ENCODE measurements at places on chromosomes 6 and 20.
A peak's percentile ranks its signal among the peaks of the same experiment; 100 is the strongest.

GRCh38 chr6:111552958-111553357 is 52.7 kb downstream of the TRAF3IP2 start:
- DNase-seq = peak; percentile 91

DNA sequence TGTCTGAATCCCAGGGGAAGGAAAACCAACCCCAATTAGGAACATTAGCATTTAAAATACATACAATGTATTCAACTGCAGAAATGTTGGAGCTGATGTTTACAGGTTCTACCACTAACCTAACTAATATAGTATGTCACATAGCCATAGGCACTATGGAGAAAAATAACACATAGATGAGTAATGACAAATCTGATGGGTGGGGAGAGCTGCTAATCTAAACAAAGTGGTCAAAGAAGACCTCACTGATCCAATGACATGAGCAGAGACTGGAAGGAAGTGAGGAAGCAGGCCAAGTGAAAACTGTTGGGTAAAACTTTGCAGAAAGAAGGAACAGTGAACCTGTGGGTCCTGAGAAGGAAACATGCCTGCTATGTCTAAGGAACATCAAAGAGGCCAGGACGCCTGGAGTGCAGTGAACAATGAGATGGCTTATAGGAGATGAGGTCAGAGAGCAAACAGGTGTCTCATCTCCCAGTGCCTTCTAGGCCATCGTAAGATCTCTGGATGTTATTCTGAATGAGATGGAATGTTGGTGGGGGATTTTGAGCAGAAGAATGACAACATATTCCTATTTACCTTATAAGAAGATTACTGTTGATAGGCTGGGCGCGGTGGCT is 135.7 kb downstream of the ALDH8A1 start:
- no peak for DNase-seq

GRCh38 chr6:159890201-159890600 is 587 bp upstream of the MAS1 start:
- DNase-seq = no peak

DNA sequence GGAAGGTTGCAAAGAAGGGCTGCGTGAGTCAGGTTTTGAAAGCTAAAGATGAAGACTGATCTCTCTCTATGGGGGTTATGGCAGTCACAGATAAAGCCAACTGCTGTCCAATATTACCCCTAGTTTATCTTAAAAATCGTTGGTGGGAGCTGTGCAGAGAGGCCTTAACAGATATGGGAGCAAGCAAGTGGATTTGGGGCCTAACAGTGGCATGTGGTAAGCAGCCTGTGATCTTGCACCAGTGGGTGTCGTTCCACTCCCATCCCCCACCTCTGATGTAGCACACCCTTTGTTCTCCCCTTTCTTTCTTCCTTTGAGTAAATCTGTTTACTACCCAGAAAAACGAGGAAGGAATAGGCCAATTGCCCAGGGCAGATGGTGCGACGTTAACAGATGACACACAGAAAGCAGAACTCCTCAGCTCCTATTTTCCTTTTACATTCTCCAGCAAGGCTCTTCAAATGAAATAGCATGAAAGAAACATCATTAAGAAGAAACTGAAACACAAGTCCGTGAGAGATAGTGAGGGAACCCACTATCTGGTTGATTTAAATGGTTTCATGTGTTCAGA is 274.1 kb upstream of the CITED2 start:
- peak; percentile 17 for DNase-seq

GRCh38 chr20:56358070-56358469 is 704 bp upstream of the FAM210B start:
- peak; percentile 2 for DNase-seq

- no peak for DNase-seq
Measured at GRCh38 chr6:133377219-133377618, 136.1 kb downstream of the EYA4 start.

DNA sequence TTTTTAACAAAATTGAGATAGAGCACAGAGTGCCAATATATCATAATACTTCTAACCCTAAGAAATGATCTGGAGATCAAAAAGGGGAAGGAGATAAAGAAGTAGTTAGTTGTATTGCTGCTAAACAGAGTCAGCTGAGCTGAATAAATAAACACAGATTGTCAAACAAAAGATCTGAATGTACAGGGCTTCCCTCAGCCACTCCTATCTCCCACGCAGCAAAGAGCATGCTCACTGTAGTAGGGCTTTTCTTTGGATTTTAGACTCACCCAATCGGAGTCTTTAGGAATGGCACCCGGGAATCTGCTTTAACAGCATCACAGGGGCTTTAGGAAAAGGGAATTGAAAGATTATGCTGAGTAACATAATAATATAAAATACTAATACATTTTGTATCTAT is 222.2 kb upstream of the STXBP5 start:
- peak; percentile 54 for DNase-seq

DNA sequence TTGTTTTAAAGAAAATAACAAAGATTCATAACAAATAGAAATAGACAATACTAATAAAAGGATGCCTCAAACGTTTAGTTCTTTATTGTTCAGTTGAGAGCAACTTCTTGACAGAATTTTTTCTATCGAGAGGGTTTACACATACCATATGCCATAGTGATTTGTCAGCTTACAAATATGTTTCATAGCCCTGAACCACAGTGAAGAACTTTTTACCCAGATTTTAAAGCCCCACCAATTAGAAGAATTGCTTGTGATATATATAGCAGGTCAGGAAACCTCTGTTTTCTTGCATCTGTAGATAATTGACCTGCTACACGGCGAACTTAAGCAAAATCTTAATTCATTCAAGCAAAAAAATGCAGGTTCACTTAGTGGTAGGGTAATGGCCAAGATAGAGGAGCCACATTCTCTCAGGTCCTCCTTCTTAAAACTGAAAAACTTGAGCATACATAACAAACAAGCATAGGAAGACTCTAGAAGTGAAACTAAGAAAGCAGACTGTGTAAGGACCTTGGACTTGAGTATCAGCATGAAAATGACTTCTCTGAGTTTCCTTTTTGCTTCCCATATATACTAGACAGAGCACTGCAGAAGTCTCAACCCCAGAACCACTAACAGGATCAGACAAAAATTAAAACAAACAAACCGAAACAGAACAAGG is 39.5 kb downstream of the CRISP1 start:
- DNase-seq = no peak

GRCh38 chr6:62391358-62391757 is 105.3 kb upstream of the KHDRBS2 start:
- DNase-seq = no peak

DNA sequence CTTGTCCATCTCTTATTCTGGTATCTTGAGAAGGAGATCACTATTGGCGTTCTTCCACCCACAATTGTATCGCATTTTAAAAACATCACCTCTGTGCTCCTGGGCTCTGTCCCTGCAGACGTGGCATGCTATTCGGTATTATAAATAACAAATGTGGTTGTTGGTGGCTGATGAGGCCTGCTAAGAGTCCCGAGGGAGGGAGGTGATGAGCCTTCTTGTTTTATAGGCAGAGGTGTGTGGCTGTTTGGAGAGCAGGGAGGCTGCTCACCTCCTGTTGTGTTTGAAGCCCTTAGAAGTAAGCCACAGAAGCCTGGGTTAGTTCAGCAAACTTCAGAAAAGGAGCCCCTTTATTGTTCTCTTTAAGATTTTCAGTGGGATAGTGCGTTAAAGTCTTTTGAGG is 15.6 kb downstream of the MANBAL start:
- DNase-seq = no peak

DNA sequence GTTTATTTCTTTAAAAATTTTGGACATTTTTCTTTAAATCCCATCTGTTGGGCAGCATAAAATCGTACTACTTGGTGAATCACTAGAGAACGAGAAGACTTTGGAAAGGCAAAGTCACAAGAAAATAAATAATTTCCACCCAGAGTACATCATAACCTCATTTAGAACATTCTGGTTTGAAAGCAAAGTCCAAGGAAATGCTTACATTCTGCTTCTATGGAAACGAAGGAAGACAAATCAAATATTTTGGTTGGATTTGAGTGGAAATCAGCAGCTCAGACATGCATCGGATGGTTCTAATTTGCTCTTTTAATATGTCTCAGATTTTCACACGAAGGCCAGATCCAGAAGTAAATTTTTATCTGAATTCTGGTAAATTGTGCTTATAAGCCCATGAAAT is 60.7 kb upstream of the LTV1 start:
- no peak for DNase-seq

DNA sequence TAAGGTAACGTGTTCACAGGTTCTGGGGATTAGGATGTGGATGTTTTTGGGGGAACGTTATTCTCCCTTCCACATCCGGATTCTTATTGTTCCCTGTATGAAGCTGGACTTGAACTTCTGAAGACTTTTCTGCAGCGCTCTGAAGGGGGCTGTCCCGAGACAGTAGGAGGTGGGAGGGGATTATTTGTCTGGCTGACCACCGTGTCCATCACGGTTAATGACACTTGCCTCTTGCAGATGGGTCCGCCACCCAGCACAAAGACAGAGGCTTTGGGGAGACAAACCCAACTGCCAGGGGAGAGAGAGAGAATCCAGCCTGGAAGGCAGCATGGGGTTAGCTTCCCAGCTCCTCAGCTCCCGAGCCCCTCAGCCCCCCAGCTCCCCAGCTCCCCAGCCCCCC is 16.7 kb downstream of the ZDHHC14 start:
- no peak for DNase-seq

DNA sequence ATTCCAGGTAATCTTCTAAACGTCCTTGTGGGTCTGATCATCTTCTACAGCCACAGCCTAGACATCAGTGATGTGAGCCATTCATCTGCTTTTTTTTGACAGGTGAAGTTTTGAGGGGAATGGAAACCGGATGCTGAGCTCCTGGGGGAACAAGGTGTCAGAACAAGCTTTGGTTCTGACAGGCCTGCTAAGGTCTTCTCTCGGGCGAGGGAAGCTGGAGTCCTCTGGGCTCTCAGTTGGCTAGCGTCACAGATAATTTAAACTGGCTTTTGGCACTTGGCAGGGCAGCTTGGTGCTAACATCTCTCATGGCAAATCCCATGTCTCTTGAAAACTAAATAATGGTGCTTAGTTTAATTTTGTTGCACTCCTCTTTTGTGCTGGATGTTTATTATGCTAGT is 8.4 kb upstream of the AIG1 start:
- no peak for DNase-seq

DNA sequence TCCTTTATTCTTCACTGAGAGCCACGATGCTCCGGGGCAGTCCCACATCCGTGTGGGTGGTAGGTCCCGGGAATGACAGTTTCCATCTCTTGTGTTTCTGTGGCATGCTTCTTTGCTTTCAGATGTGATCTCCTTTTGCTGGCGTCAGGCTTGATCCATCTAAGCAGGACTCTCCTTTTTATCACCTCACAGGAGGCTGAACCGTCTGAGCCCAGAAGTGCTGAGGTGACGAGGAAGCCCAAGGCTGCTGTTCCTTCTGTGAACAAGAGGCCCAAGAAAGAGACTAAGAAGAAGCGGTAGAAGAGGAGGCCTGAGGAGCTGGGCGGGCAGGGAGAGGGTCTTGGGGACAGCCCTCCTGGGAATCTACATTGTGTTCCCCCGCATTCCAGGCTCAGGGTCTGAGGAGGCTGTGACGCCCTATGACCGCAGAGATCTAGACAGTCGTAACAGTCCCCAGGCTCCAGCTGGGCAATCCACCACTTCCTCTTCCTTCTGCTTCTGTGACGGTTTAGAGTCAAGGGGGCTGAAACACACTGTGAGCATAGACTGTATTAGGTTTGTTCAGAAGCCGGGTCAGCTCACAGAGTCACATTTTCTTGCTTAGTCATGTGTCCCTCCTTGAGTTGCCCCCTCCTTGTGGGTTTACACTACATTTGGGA is 26.8 kb downstream of the MANBAL start:
- no peak for DNase-seq

DNA sequence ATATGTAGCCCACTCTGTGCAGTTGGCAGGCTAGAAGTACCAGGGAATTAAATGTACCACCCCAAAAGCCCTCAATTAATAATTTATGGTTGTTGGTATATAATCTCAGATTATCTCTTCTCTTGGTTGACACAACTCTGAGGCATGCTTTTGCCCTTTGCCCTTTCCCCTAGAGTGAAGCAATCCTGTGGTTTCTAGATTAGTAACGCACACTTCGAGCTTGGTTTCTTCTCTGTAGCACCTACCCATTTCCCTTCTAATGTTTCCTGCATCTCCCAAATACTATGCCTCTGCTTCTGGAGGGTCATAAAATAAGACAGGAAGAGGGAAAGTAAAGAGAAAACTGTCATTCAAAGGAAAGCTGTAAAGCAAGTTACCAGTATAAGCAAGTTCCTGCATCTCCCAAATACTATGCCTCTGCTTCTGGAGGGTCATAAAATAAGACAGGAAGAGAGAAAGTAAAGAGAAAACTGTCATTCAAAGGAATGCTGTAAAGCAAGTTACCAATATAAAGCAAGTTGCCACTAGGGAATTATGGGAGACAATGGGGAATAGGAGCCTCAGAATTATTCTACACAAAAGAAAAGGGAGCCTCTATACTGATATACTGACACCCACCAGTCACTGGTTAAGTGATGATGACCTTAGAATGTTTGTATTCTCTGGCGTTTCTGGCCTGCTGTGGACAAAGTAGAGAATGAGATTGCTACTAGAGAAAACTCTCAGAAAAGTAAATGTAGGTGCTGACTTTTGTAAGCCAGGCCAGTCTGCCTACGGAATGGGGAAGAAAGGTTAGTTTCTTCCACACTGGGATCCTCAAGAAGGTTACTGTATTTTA is 862.6 kb upstream of the MAN1A1 start:
- no peak for DNase-seq

DNA sequence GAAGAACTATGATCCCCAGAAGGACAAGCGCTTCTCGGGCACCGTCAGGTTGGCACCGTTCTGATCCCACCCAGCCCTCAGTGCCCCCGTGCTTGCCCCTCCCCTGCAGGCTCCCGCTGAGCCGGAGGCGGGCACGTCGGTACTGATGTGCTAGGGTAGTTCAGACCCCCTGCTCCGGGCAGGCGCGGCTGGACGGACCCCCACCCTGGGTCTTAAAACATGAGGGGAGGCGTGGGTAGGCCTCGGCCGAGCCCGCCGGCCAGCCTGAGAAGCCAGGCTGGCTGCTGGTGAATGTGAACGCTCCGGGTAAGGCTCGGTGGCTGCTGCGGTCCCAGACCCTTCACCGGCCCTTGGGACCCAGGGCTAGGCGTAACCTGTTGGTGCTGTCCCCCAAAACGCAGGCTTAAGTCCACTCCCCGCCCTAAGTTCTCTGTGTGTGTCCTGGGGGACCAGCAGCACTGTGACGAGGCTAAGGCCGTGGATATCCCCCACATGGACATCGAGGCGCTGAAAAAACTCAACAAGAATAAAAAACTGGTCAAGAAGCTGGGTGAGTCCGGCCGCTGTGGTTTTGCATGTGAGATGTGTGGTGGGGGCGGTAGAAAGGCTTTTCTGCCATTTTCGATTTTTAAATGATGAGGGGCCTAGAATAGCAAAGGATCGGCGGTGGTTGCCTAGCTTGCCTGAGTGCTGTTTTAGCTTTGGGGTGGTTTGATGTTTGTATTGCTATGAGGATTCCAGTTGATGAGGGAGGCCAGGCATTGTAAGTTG is 964 bp downstream of the RPL10A start:
- DNase-seq = peak; percentile 78

- no peak for DNase-seq
Measured at GRCh38 chr6:139659196-139659595, 284.7 kb upstream of the CITED2 start.

DNA sequence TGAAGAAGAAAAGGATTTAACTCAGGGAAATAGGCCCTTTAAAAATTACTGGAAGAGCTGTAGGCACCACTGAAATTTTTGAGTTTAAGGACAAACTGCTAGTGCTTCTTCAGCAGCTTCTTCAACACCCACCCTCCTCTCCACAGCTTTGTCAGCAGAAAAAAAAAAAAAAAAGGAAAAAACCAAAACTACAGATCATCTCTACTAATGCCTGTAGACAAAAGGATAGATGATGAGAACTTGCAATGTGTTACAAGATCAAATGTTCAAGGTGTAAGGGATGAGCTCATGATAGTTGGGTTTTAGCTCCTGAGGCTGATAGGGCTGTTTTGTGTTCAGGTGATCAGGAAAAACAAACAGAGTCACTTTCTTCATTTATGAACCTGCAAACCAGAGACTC is 55.2 kb upstream of the PREP start:
- no peak for DNase-seq

Measured in NCI-H69 (cell line).